HuH-7.5 (cell line): ENCODE measurements at places on chromosomes 12 and 14.

GRCh38 chr12:98162906-98163678 lies 352.3 kb upstream of the TMPO start:
- DNase-seq, result no peak

- DNase-seq, result no peak
Observed at GRCh38 chr12:6612247-6612646, 5.1 kb upstream of the CHD4 start.

- no peak for DNase-seq
Observed at GRCh38 chr14:92551044-92551841, 37.7 kb downstream of the RIN3 start.

DNA sequence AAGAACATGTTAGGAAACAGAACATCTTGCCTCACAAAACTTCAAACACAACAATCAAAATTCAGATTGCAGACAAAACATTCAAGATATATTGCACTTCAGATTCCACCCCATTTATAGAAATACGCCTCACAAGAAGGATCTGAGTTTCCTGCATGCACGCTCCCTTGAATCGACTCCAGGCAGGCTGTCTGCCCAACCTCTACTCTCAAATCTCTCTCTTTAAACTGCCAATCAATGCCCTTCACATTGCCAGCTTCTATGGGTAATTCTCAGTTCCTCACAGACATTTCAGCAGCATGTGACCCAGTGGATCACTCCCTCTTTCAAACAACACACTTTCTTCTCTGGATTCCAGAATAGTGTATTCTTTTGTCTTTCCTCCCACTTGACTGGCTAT lies 184.1 kb downstream of the PRKD1 start:
- DNase-seq, result no peak

GRCh38 chr14:22400655-22401259 lies 188.3 kb downstream of the DAD1 start:
- no peak for DNase-seq

DNA sequence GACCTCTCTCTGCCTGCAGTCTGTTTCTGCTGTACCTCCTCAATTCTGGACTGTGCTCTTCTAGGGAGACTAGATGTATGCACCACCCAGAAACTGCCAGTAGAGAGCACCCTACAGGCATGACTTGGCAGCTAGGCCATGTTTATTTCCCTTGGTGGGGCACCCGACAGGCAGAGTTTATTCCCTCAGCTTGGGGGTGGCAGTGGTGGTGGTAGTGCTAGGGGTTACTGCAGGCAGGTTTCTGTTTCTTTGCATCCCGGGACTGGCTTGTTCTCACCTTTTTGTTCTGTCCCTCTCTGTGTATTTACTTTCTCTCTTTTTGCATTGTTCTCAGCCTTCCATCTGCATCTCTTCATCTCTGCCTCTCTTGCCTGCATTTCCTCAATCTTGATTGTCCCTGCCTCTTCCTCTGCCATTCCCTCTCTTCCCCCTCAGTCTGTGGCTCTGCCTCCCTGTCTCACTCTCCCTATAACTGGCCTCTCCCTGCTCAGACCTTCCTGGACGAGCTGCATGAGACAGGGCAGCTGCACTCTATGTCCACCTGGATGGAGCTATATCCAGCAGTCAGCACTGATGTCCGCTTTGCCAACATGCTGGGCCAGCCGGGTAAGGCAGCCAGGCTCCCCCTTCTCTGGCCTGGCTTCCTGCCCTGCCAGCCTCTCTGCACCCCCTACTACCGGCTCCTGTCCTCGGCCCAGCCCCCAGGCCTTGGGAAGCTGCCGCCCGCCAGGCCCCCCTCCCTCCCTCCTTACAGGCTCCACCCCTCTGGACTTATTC lies 13.8 kb downstream of the PRPF40B start:
- DNase-seq, result peak; percentile 81

DNA sequence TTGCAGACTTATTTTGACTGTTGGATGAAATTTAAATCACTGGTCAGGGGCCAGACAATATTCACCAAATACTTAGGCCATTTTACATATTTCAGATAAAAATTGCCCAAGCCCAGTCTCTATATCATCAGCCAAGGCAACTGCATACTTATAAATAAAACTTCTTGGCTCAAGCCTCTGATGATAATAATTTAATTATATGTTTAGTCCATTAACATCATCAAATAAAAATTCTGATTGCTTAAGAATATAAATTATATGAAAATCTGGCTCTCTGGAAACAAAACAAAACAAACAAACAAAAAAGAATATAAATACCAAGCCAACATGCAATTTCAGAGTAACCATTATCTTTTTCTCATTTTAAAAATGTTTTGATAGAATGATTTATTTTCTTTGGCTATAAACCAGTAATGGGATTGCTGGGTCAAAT lies 165.2 kb downstream of the BTG1 start:
- DNase-seq, result no peak

GRCh38 chr12:98612696-98613334 lies 19.3 kb downstream of the SLC25A3 start:
- no peak for DNase-seq

DNA sequence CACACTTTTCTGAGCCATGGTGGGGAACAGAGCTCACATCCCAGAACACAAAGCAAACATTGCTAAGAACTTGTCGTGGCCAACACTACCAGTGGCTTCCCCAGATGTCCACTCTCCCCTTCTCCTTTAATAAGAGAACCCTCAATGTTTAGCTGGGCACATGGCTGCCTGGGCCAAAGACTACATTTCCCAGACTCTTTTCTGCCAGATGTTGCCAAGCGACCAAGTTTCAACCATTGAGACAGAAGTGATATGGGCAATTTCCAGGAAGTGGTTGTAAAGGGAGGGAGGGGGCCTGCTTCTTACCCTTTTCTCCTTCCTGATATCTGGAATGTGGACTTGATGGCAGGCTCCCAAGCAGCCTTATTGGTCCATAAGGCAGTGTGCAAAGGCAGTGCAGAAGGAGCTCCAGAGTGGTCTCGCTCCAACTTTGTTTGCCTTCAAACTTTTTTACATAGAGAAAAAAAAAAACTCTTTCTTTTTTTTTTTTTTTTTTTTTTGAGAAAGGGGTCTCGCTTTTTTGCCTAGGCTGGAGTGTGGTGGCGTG lies 24.9 kb upstream of the JDP2 start:
- DNase-seq, result no peak

DNA sequence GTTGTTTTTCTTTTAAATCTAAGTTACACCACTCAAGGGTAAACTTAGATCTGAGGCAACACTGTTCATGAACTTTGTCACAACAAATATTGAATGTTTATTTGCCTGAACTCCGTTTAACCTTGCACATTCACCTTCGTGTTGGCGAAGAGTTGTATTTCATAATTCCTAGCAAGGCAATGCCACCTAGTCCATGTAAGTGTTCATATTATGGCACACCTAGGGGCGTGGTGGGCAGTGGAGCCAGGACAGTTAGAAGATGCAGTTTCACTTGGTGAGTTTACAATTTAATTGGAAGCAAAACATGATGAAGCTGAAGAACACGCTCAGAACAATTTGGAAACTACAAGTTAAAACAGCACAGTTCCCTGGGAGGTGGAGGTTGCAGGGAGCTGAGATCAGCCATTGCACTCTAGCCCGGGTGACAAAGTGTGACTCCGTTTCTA lies 30.4 kb upstream of the GNPNAT1 start:
- DNase-seq, result no peak

GRCh38 chr12:108559748-108560147 lies 1.2 kb downstream of the SART3 start:
- no peak for DNase-seq

GRCh38 chr12:88393017-88393767 lies 187.1 kb downstream of the KITLG start:
- DNase-seq, result peak; percentile 21

DNA sequence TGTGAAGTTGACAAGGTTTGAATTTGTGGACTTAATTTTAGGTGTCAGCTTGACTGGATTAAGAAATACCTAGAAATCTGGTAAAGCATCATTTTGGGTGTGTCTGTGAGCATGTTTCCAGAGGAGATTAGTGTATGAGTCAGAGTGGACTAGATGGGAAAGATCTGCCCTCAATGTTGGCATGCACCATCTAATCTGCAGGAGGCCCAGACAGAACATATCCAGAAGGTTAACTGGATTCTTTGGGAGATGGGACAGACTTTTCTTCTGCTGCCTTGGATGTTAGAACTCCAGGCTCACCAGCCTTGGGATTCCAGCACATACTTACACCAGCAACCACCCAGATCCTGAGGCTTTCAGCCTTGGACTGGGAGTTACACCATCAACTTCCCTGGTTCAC lies 14.1 kb downstream of the SGPP1 start:
- no peak for DNase-seq

- no peak for DNase-seq
Observed at GRCh38 chr14:32507029-32507984, 178.2 kb downstream of the AKAP6 start.

GRCh38 chr14:95102680-95103044 lies 54.7 kb downstream of the DICER1 start:
- no peak for DNase-seq

DNA sequence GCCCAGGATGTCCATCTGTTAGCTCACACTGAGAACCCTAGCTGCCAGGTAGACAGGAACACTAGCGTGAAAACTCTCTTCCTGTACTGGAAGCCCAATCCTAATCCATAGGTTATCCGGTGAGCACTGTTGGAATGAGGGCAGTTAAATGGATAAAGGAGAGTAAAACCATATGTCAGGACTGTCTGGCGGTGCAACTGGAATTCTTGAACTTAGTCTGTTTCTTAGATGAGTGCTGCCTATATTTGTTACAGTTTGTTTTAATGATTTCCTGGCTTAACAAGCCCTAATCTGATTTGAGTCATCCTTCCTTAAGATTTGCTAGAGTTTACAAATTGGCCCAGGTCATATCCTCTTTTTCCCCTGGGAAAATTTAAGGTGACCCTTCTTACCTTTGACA lies 104.7 kb downstream of the ANO4 start:
- DNase-seq, result no peak

- DNase-seq, result no peak
Observed at GRCh38 chr12:115983226-115983798, 294.2 kb downstream of the MED13L start.

- DNase-seq, result no peak
Observed at GRCh38 chr12:63101920-63102319, 49.1 kb downstream of the AVPR1A start.
